ENCODE measurements at places on chromosomes 13 and 19. TPM values are rescaled to one million over a fixed set of nuclear protein-coding genes. Genes with fewer than 3 reads are reported as not detected.
A peak's percentile ranks its signal among the peaks of the same experiment; 100 is the strongest.

- no peak for DNase-seq
Observed at GRCh38 chr19:40116075-40116474, 25.3 kb upstream of the ZNF780A start.

- DNase-seq, result no peak
Observed at GRCh38 chr19:32164384-32164992, 180.9 kb upstream of the ZNF507 start.

KANK3 gene
- 1.1 TPM for total RNA-seq

GRCh38 chr13:110617321-110618072 is 2.2 kb downstream of the NAXD start:
- no peak for DNase-seq

DNA sequence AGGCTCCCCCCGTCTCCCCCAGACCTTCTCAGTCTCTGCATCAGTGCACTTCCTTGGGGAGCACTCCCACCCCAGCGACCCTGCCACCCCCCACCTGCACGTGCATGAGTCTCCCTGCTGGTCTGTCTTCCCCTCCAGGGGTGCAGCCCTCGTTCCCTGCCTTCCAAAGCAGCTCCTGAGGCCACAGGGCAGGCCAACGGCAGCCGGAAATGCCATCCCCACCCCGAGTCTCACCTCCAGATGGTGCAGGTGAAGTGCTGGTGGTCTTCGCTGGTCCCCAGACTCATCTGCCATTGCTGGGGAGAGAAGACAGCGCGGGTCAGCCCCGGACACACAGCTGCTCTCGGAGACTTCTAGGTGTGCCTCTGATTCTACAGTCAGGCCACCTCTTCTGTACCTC is 5.5 kb downstream of the MYDGF start:
- DNase-seq, result no peak

- no peak for DNase-seq
Observed at GRCh38 chr19:42469311-42470235, 26.8 kb upstream of the CXCL17 start.

ZNF793 gene
- total RNA-seq, result 3.9 TPM

FBXO27 gene
- 0.37 TPM for total RNA-seq

POU2F2 gene
- 47.9 TPM for total RNA-seq

- DNase-seq, result no peak
Observed at GRCh38 chr13:111253365-111253872, 67.0 kb upstream of the TEX29 start.

GRCh38 chr19:48190288-48190884 is 19.9 kb downstream of the ZSWIM9 start:
- DNase-seq, result peak; percentile 52

DNA sequence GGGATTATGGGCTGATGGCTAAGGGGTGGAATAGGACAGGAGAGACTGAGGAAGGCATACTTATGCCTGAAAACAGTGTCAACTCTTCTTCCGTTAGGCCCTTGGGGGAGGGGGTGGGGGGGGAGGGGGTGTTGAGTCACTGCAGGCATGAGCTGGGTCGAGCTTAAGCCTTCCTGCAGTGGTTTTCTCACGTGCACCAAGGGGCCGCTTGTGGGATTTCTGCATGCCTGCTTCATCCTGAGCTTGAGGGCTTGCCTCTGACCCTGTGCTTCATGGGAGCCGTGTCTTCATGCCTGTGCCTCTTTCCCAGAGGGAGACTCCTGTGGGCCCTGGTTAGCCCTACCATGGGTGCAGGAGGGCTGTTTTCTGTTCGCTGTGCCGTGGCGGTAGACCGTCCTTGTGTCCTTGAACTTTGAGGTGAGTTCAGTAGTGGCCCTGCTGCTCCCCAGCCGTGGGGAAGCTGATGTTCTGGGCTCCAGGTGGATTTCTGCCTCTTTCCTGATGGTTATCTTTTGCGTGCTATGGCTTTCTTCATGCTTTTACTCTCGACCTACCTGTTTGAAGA is 186.1 kb downstream of the PCCA start:
- DNase-seq, result no peak

- DNase-seq, result no peak
Observed at GRCh38 chr19:928471-929202, 2.8 kb downstream of the ARID3A start.
